IMR-90 (cell line): ENCODE measurements at places on chromosomes 5 and 9. TPM values are rescaled to one million over a fixed set of nuclear protein-coding genes. Genes with fewer than 3 reads are reported as not detected.

Gene ADRA1B
- 1.5 and 1.6 TPM in 2 replicates for polyA plus RNA-seq

Gene SAPCD2
- polyA plus RNA-seq: 4.9 and 6.4 TPM in 2 replicates

Gene ARID3C
- 0.07 TPM in 1 of 2 replicates, not detected in the other for polyA plus RNA-seq

Gene GLRA1
- polyA plus RNA-seq: not detected in 2 replicates

Gene PRRX2
- 35.5 and 45.9 TPM in 2 replicates for polyA plus RNA-seq

Gene ERAP2
- polyA plus RNA-seq: 10.6 and 11.0 TPM in 2 replicates

Gene BARHL1
- not detected in 2 replicates for polyA plus RNA-seq

- H3K4me1 ChIP-seq: peaks cover 31% of the 10 kb centered on the region
- no peaks in the 10 kb centered on the region for H3K27me3 ChIP-seq
- H3K27ac ChIP-seq: no peak overlapping the region
- no peak overlapping the region for H3K4me3 ChIP-seq
- DNase-seq: peak; percentile 40
Observed at GRCh38 chr9:94948567-94949235, 222.2 kb downstream of the AOPEP start.

GRCh38 chr5:151737431-151737830 is 21.0 kb downstream of the ATOX1 start:
- no peak overlapping the region for H3K27ac ChIP-seq
- no peaks in the 10 kb centered on the region for H3K27me3 ChIP-seq
- DNase-seq: no peak
- peaks cover 16% of the 10 kb centered on the region for H3K4me1 ChIP-seq
- H3K4me3 ChIP-seq: no peak overlapping the region
- no peaks in the 10 kb centered on the region for H3K36me3 ChIP-seq

GRCh38 chr9:132481053-132481849 is 71.2 kb downstream of the CFAP77 start:
- no peak overlapping the region for H3K4me3 ChIP-seq
- peaks cover 54% of the 10 kb centered on the region for H3K27me3 ChIP-seq
- no peak for DNase-seq
- no peaks in the 10 kb centered on the region for H3K36me3 ChIP-seq
- no peaks in the 10 kb centered on the region for H3K4me1 ChIP-seq
- no peak overlapping the region for H3K27ac ChIP-seq

DNA sequence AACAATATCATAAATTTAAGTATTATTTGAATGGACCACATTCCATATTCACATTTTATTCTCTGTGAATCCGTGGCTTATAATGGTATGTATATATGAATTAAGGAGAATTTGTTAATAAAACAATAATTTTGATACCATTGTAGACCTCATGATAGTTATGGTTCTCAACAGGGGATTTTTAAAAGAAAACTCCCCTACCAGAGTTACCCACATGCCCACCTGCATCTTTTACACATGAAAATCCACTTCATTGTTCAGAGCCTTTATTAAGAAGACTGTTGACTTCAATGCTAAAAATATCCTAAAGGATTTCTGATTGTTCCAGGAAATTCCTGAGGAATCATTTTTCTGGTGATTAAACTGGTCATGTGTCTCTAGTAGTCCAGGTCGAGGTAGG is 557.7 kb upstream of the MEF2C start:
- H3K4me3 ChIP-seq: no peak overlapping the region
- no peak overlapping the region for H3K27ac ChIP-seq
- H3K36me3 ChIP-seq: no peaks in the 10 kb centered on the region

- no peaks in the 10 kb centered on the region for H3K4me1 ChIP-seq
- no peak for DNase-seq
- H3K27ac ChIP-seq: no peak overlapping the region
- H3K36me3 ChIP-seq: no peaks in the 10 kb centered on the region
- no peak overlapping the region for H3K4me3 ChIP-seq
- H3K27me3 ChIP-seq: no peaks in the 10 kb centered on the region
Observed at GRCh38 chr5:130099008-130099407, 194.7 kb downstream of the CHSY3 start.

GRCh38 chr9:88092797-88093331 is 45.4 kb downstream of the SPATA31C2 start:
- no peaks in the 10 kb centered on the region; the same call in 1 of the 2 replicates for H3K27me3 ChIP-seq
- H3K4me1 ChIP-seq: peaks cover 4% of the 10 kb centered on the region; the same call in 1 of the 2 replicates
- H3K4me3 ChIP-seq: no peak overlapping the region
- peak; percentile 68 for DNase-seq
- H3K36me3 ChIP-seq: no peaks in the 10 kb centered on the region

DNA sequence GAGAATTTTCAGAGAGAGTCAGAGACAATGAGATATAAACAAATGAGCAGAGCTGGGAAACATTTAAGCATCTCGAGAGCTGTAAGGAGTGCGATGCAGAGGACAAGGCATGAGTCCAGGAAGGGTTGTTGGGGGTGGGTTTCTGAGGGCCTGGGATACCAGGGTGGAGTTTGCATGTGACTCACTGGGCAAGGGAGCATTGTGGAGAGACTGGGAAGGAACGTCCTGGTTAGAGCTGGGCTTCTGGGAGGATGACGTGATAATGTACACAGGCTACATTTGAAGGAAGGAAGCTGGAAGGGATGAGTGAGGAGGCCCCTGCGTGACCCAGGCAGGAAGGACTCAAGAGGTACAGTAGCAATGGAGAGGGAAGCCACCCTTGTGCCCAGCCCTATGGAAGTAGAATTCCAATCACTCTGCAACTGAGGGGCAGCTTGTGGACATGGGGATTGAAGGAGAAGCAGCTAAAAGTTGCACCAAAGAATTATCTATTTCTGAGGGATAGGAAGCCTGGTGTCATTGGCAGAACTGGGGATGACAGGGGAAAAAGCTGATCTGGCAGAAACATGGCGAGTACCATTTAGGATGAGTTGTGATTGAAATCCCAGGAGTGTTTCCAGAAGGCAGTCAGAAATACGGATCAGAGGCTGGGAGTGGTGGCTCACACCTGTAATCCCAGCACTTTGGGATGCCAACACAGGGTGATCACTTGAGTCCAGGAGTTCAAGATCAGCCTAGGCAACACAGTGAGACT is 59.3 kb upstream of the AFAP1L1 start:
- peak overlapping the region; percentile 77 for H3K27ac ChIP-seq
- peaks cover 42% of the 10 kb centered on the region for H3K4me1 ChIP-seq
- H3K36me3 ChIP-seq: peaks cover 19% of the 10 kb centered on the region
- no peaks in the 10 kb centered on the region for H3K27me3 ChIP-seq

GRCh38 chr5:134003817-134004625 is 754 bp downstream of the VDAC1 start:
- peak; percentile 42 for DNase-seq
- peaks cover 29% of the 10 kb centered on the region for H3K4me1 ChIP-seq
- peak overlapping the region; percentile 86 for H3K4me3 ChIP-seq
- no peaks in the 10 kb centered on the region for H3K27me3 ChIP-seq

DNA sequence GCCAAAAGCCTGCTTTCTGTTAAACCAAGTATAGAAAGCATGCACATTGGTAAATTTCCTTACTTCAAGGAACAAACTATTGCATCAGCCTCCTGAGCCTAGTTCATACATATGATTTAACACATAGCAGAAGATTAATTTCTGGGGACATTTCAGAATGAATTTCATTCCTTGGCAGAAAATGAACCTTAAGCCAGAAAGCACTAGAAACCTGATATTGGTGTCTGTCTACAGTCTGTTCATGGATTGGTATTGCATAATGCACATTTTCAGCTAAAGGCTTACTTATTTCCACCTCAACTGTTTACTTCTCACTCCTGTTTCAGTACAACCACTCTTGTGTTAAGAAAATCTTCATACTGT is 1471.8 kb upstream of the NUDT12 start:
- no peaks in the 10 kb centered on the region for H3K4me1 ChIP-seq
- no peak overlapping the region for H3K27ac ChIP-seq
- H3K4me3 ChIP-seq: no peak overlapping the region
- no peaks in the 10 kb centered on the region for H3K27me3 ChIP-seq

- peaks cover 6% of the 10 kb centered on the region for H3K27me3 ChIP-seq
- DNase-seq: no peak
- H3K4me3 ChIP-seq: no peak overlapping the region
- no peak overlapping the region for H3K27ac ChIP-seq
- no peaks in the 10 kb centered on the region for H3K4me1 ChIP-seq
Observed at GRCh38 chr5:79886456-79886855, 104.6 kb downstream of the MTX3 start.
